Neural progenitor cell (in vitro differentiated cells): ENCODE measurements at places on chromosomes 1 and 21.

GRCh38 chr1:50704126-50704525 lies 255.9 kb downstream of the FAF1 start:
- H3K27me3 ChIP-seq: no peaks in the 10 kb centered on the region
- H3K4me3 ChIP-seq: no peak overlapping the region
- DNase-seq: peak; percentile 52
- H3K27ac ChIP-seq: no peak overlapping the region

DNA sequence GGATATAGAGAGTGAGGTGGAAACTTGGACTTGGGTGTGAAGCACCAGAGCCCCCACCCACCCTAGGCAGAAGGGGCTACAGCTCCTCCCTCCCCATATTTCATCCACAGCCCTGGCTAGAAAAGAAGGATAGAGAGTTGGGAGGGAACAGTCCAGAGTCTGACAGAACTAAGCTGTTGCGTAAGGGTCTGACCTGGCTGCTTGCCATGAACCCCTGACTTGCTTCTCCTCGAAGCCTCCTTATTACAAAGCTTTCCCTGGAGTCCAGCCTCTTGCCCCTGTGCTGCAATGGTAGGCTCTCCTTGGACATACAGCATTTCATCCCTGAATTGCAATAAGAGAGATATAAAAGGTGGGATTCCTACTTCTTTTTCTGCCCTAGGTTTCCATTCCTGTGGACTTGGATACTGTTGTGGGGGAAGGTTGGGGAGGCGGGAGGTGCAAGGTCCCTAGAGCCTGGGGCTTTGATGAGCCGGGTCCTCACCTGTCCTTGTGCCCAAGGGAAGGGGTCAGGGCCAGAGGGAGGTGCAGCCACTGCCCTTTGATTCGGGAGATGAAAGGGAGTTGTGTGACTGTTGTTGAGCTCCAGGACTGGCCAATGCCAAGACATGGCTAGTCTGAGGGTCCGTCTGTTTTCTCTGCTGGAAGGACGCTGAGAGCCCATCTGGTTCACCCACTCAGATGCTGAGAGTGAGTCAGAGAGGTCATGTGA lies 2.7 kb downstream of the RHBG start:
- H3K36me3 ChIP-seq: no peaks in the 10 kb centered on the region
- no peak overlapping the region for H3K4me3 ChIP-seq
- H3K27me3 ChIP-seq: peaks cover 70% of the 10 kb centered on the region
- no peak for DNase-seq
- H3K27ac ChIP-seq: no peak overlapping the region

DNA sequence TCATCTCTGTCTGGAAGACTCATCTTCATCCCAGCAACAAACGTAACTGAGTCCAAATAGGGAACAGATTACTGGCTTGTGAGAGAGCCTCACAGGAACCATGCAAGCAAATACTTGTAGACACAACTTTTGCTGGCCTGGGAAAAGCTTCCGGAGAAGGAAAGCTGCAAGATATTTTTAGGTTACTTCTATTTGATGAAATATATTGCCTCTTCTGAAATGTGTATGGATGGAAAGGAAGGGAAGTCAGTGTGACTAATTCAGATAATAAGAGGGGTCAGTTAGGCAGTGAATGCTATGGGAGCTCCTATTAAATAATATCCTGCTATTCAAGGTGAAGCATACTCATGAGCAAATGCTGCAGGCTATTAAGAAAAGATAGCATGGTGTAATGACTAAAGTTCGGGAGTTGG lies 20.4 kb upstream of the FGGY start:
- H3K4me1 ChIP-seq: no peaks in the 10 kb centered on the region
- H3K27ac ChIP-seq: no peak overlapping the region
- no peak for DNase-seq
- no peak overlapping the region for H3K4me3 ChIP-seq
- no peaks in the 10 kb centered on the region for H3K36me3 ChIP-seq

DNA sequence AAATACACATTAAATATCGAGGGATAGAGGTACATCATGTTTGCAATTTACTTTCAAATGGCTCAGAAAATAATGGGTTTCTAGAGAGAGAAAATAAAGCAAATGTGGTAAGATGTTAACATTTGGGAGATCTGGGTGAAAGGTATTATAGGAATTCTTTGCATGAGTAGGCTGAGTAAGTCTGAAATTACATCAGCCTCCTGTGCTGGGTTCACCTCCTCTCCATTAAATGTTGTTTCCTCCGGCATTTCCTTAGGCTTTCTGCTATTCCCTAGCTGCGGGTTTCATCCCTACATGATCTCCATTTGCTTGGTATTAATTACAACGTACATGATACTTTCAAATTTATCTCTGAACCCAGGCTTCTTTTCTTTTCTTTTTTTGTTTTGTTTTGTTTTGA lies 31.6 kb downstream of the ZMYND12 start:
- peaks cover 4% of the 10 kb centered on the region for H3K4me1 ChIP-seq
- H3K27ac ChIP-seq: no peak overlapping the region
- H3K27me3 ChIP-seq: no peaks in the 10 kb centered on the region
- no peak overlapping the region for H3K4me3 ChIP-seq
- no peak for DNase-seq

DNA sequence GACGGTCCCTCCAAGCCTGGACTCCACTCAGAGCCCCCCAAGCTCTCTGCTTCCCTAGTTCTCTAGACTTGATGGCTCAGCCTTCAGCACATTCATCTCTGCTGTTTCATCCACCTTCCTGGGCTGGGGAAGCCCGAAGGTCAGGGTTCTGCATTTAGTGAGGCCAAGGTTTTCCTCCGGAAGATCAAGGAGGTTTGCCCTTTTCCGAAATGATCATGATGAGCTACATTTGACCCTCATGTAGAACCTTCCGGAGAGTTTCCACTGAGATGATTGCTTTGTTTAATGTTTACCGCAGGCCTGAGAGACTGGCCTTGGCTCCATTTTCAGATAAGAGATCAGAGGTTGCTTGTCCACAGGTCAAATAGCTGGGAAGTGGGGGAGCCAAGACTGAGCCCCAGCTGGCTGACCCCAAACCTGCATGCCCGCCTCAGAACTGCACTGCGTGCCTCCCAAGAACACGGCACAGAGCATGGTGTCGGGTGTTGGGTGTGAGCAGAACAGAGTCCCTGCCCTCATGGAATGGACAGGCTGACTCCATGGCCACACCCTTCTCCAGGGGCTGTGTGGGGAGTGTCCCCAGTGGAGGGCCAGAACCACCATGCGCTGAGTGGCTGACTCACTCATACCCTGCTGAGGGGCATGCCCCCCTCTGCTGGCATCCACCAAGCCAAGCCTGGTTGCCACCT lies 200.8 kb upstream of the TMEM51 start:
- H3K27ac ChIP-seq: no peak overlapping the region
- H3K27me3 ChIP-seq: no peaks in the 10 kb centered on the region
- DNase-seq: no peak

DNA sequence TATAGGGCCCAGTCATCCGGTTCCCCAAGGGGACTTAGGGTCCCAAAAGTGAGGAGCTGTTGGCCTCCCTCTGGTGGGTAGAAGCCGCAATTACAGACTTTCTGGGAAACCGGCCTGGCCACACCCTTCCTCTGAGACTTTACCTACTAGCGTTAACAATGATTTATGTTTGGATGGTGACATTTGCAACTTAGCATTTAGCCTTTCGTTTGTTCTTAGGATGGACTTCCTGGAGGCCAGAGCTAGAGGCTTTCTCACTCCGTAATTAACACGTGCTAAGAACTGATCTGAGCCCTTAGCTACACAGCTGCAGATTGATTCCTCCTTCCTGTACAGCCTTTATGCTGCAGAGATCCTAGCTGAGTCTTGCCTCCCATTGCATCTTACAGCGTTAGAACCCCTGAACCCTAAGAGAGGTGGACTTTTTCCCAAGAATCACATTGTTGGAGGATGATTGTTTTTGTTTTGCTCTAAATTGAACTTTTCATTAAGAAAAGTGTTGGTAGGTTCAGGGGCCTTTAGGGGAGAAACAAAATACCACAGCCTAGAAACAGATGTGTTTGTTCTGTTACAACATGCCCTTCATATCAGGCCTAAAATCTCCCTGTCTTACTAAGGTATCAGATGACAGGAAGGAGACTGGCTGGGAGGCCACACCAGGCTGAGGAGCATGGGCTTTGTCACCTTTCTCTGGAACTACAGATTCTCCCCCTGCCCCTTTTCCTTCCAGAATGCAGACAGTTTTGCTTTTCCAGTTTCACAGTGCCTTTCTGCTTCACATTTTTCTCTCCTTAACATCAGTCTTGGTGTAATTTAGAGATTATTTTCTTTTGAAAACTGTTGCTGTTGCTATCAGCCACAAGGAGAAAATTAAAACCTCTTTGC lies 1.9 kb downstream of the S100A11 start:
- H3K27ac ChIP-seq: no peak overlapping the region
- H3K4me3 ChIP-seq: no peak overlapping the region
- DNase-seq: peak; percentile 70
- no peaks in the 10 kb centered on the region for H3K36me3 ChIP-seq
- peaks cover 14% of the 10 kb centered on the region for H3K4me1 ChIP-seq
- H3K27me3 ChIP-seq: peaks cover 38% of the 10 kb centered on the region

GRCh38 chr1:194288238-194288637 lies 1101.8 kb upstream of the B3GALT2 start:
- H3K4me3 ChIP-seq: no peak overlapping the region
- H3K27ac ChIP-seq: no peak overlapping the region
- no peaks in the 10 kb centered on the region for H3K4me1 ChIP-seq
- H3K36me3 ChIP-seq: no peaks in the 10 kb centered on the region

- no peaks in the 10 kb centered on the region for H3K27me3 ChIP-seq
- no peaks in the 10 kb centered on the region for H3K36me3 ChIP-seq
- H3K4me3 ChIP-seq: no peak overlapping the region
- H3K4me1 ChIP-seq: peaks cover 26% of the 10 kb centered on the region
- no peak overlapping the region for H3K27ac ChIP-seq
Observed at GRCh38 chr1:158095737-158096335, 84.9 kb upstream of the CD1D start.

- DNase-seq: peak; percentile 49
- H3K36me3 ChIP-seq: no peaks in the 10 kb centered on the region
- peaks cover 16% of the 10 kb centered on the region for H3K4me1 ChIP-seq
- no peak overlapping the region for H3K4me3 ChIP-seq
- H3K27ac ChIP-seq: no peak overlapping the region
Observed at GRCh38 chr1:50976111-50976889, 6.3 kb downstream of the CDKN2C start.

GRCh38 chr1:27661412-27662075 lies 10.4 kb downstream of the IFI6 start:
- H3K36me3 ChIP-seq: no peaks in the 10 kb centered on the region
- H3K27ac ChIP-seq: no peak overlapping the region
- H3K27me3 ChIP-seq: no peaks in the 10 kb centered on the region
- no peak overlapping the region for H3K4me3 ChIP-seq
- peaks cover 13% of the 10 kb centered on the region for H3K4me1 ChIP-seq
- DNase-seq: no peak

GRCh38 chr21:32597205-32597604 lies 11.9 kb upstream of the TCP10L start:
- H3K27me3 ChIP-seq: no peaks in the 10 kb centered on the region
- H3K4me1 ChIP-seq: no peaks in the 10 kb centered on the region
- no peak for DNase-seq
- H3K4me3 ChIP-seq: no peak overlapping the region

DNA sequence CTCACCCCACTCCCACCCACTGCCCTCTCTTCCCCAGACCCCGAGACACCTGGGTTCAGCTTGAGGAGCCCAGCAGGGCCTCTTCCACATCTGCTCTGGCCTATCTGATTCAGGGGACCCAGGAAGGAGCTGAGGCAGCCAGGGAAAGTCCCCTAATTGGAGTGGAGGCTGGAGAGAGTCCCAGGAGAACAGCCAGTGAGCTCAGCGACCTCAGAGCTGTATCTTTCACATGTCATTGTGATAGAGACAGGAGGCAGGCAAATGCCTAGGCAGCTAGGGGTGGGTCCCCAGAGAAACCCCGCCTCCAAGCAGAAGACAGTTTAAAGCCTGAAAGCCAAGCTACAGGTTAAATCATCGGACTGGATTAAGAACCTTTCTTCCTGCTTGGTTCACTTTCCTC lies 122.7 kb downstream of the MATN1 start:
- no peak overlapping the region for H3K27ac ChIP-seq
- no peaks in the 10 kb centered on the region for H3K36me3 ChIP-seq
- DNase-seq: peak; percentile 19
- H3K4me3 ChIP-seq: no peak overlapping the region
- H3K4me1 ChIP-seq: no peaks in the 10 kb centered on the region
- H3K27me3 ChIP-seq: peaks cover under 1% of the 10 kb centered on the region

GRCh38 chr1:25902462-25902861 lies 3.8 kb downstream of the STMN1 start:
- H3K27ac ChIP-seq: peak overlapping the region; percentile 49
- no peak for DNase-seq
- H3K27me3 ChIP-seq: no peaks in the 10 kb centered on the region
- H3K4me3 ChIP-seq: no peak overlapping the region

DNA sequence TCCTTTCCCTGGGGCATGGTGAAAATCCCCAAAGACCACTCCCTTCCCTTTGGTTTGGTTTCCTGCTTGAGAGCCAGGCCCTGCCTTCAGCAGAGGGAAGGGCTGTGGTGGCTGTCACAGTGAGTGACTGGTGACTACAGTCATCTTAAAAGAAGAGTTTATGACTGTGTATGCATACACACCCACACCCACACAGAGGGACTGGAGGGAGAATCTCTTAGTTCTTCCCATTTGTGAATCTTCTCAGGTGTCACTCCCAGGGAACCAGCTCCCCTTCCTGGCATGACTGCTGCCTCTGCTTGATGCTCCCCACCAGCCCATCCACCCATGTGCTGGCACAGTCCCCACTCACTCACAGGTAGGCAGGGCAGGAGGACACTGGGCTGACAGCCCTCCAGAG lies 3.9 kb upstream of the KCNA2 start:
- peaks cover 100% of the 10 kb centered on the region for H3K27me3 ChIP-seq
- H3K4me1 ChIP-seq: peaks cover 11% of the 10 kb centered on the region
- no peaks in the 10 kb centered on the region for H3K36me3 ChIP-seq
- no peak overlapping the region for H3K4me3 ChIP-seq
- H3K27ac ChIP-seq: no peak overlapping the region

GRCh38 chr1:119327450-119328155 lies 41.0 kb upstream of the HAO2 start:
- peaks cover 13% of the 10 kb centered on the region for H3K4me1 ChIP-seq
- peak overlapping the region; percentile 53 for H3K4me3 ChIP-seq
- H3K27me3 ChIP-seq: peaks cover 14% of the 10 kb centered on the region
- H3K27ac ChIP-seq: no peak overlapping the region
- H3K36me3 ChIP-seq: no peaks in the 10 kb centered on the region

- DNase-seq: peak; percentile 86
- H3K27me3 ChIP-seq: no peaks in the 10 kb centered on the region
- peaks cover 62% of the 10 kb centered on the region for H3K4me1 ChIP-seq
- no peaks in the 10 kb centered on the region for H3K36me3 ChIP-seq
- peak overlapping the region; percentile 88 for H3K27ac ChIP-seq
Observed at GRCh38 chr1:224503161-224504118, 68.8 kb upstream of the WDR26 start.
